ENCODE measurements at places on chromosomes 11 and 22.

DNA sequence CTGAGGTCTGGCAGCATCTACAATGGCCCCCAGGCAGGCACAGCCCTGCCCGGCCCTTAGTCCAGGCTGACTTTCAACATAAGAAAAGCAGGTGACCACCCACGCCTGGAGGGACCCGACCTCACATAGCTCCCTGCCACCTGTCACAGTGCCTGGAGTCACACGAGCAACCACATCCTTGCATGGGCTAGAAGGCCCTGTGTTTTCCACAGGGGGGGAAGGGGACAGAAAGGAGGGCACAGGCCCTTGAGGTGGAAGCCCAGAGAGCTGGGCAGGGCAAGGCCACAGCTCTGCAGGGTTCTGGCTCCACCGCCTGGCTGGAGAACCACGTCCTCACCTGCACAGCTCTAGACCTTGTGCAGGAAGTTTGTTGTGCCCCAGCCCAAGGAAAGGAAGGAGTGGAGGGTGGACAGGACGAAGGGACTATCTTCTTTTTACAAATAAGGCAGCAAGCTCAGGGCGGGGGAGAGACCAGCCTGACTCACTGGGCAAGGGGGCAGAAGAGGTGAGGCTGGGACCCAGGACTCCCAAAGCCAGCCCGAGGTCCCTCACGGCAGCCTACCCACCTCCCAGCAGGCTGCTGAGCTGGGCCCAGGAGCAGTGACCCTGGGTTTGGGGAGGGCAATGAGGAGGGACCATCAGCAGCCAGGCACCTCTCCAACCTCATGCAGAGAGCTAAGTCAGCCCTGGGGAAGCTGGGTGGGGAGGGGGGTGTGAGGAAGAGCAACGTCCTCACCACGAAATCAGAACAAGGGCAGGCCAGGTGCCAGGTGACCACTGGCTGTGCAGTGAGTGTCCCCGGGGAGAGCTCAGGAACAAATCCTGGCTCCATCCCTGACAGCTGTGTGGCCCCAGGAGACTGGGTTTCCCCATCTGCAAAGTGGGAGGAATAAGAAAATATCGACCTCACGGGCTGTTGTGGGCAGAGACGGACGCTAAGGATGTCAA lies 4.3 kb downstream of the C1QTNF6 start:
- no peak for DNase-seq

- DNase-seq, result no peak
These were observed 39.1 kb downstream of the PITPNB start for GRCh38 chr22:27879923-27880322.

DNA sequence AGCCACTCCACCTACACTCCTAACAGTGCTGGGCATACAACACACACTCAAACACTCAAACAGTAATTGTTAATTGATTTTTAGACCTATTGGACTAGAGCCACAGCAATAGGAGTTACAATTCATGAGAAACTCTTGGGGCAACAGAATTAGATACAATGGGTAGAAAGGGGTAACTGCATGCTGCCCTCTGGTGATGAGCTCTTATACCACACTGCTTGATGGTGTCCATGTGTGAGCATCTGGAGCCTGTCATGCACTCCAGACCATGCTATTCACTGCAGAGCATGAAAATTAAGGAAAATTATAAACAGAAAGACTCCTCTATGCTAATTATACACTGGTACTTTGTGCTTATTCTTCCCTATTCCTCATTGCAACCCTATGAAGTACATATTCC lies 975.5 kb upstream of the CCDC90B start:
- DNase-seq, result no peak

GRCh38 chr11:76263657-76264056 lies 57.4 kb upstream of the WNT11 start:
- DNase-seq, result no peak

DNA sequence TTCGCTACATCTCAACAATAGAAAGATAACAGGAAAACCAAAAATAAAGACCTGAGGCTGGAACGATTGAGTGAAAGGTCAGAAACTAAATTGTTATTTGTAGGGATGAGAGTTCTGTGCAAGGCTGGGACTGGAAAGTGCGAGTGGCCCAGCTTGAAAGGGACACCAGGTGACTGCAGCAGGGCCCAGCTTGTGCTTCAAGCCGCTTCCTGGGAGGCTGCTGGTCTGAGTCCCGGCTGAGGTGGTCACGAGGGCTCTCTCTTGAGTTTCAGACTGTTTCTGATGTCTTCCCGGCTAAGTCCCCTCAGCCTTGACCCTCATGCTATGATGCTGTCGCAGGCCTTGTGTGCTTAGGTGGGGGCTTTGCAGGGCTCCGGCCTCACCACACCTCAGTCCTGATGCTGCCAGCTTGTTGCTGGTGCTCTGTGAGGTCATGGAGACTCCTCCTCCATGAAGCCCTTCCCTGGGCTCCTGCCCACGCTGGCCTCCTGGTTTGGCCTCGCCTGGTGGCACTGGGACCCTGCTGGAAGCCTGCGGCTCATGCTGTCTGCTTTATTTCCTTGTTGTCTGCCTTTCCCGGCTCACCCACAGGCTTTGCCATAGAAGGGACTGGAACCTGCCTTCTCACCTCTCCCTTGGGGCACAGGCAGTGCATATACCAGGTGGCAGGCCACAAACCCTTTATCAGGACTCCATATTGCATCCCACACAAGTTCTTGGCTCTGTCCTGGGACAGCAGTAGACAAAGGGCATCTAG lies 4.0 kb downstream of the BANF1 start:
- no peak for DNase-seq

GRCh38 chr11:42003801-42004200 lies 544.3 kb upstream of the LRRC4C start:
- DNase-seq, result no peak

- no peak for DNase-seq
These were observed 41.6 kb upstream of the UCP3 start for GRCh38 chr11:74050465-74050864.

GRCh38 chr22:40605761-40606160 lies 30.8 kb downstream of the MRTFA start:
- DNase-seq, result no peak

DNA sequence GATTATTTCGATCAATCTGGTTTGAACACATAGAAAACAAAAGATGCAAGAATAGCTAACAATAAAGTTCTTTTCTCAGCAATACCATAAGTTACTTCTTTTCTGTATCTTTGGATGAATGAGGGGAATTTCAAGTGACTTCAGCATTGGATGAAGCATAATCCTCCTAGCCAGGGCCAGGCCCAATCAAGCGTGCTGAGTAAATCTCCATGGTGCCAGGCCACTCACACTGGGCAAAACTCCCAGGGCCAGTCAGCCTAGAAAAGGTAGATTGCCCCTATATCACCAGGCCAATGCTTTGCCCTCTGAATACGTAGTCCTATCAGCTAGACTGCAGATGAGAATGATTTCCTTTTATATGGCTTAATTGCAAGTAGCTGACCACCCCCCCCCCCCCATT lies 6.0 kb downstream of the CNTF start:
- DNase-seq, result no peak

GRCh38 chr22:43293259-43293654 lies 49.9 kb downstream of the SCUBE1 start:
- DNase-seq, result peak; percentile 48

DNA sequence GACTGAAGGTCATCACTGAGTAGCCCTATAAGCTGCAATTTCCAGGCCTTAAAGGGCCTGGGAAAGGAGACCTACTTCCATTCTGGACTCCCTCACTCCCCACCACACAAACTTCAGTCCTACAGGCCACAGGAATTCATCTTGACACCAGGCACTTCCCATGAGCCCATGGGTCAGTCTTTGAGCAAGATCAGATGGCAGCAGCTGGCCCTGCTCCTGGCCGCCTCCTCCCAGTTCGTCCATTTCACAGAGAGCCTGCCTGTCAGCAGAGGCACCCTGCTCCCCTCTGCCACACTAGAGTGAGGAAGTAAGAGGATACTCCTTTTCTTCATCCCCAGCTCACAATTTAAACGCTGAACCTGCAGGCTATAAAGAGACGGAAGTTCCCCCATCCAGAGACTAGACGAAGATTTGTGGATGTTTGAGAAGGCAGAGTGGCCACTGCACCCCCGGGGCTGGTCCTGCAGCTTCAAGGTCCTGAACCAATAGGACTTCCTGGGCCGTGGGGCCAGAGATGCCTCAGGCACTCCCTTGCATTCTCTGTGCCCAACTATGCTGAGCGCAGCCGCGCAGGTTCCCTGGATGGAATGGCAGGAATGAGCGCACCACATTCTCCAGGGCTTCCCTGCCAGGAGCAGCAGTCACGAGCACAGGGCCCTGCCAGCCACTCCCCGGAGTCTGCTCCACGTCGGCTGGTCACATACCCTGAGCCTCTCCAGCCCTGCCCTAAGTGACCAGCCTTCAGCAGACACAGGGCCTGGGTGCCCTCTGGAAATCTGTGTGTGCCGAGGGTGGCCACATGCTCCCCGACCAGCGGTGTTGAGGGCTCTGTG lies 33.5 kb upstream of the BID start:
- DNase-seq, result no peak

- DNase-seq, result no peak
These were observed 24.4 kb downstream of the USP47 start for GRCh38 chr11:11866203-11866602.

DNA sequence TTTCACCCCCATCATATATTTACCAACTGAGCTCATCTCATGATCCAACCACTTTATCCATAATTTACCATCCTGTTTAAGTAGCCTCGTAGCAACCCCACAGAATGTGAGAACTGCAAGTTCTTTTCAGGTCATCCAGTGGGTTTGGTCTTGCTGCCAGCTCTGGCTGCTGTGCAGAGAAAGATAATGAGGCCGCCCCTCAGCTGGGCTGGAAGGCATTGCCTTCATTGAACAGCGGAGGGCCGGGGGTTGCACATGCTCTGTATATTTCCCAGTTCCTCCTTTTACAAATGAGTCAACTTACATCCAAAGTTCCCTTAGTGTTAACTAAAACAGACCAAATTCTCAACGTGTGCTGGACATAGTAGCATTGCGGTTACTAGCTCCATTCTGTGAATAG lies 96.7 kb downstream of the SYN3 start:
- no peak for DNase-seq
